ENCODE measurements at places on chromosomes 13 and 19.

- no peak for DNase-seq
Observed at GRCh38 chr13:107250628-107251027, 682.7 kb upstream of the ARGLU1 start.

DNA sequence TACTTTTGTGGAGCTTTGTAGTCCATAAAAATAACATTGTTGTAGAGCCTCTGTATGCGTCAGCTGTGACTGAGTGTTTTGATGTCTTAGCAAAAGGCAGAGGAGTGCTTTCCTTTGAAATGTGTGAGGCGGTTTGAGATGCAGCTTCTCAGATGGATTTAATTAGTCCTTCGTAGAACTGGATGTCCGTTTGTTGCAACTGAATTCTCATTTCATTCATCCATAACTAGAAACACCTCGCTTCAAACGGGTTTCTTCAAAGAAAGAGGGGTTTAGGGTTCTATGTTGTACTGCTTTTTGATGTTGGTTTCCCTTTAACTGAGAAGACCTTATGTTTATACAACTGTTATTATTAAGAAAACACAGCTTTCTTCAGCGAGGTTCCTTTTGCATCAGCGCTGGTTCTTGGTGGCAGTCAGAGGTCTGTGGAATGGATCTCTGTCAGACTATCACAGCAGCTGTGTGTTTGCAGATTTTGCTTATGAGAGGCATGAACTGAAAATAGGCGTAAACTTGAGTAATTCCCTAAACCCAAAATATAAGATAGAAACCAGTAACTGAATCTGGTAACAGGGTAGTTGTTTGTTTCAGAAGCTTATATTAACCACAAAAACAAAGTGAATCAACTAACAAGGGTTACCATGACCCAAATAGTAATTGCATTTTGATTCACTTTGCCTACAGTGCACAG, 194.4 kb downstream of the GGACT start:
- DNase-seq: no peak

DNA sequence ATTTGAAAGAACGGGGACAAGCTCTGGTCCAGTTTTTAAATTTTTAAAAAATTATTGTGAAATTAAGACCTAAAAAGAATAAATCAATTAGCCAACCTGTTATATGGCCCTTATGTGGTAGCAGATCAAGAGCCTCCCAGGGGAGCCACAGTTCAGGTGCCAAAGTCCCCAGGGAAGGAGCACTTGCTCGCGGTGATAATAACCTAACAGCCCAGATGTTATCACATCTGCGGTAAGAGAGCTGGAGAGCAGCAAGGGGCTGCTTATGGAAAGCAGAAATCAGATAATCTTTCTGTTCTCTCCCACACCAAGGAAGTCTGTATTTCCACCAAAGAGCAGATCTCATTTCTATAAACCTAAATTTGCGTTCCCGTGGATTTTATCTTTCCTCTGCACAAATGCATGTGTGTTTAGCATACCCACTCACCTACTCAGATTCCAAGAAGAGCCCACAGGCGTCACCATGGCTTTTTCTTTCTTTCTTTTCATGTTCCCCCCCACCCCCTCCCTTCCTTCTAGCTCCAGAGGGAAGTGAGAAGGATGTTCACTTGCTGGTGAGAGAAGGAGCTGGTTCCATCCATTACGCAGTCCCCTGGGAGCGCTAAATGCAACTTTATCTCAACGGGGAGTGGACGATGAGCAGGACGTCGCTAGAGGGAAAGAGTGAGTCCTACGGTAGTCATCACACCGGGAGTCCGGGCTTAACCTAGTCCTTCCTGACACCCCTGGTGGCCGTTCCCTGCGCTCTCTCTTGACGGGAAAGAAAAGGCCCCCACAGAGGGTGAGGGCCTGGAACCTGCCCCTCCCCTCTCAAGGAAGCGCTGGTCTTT, 1.6 kb upstream of the POU4F1 start:
- no peak for DNase-seq

- DNase-seq: no peak
Observed at GRCh38 chr19:42196011-42197001, 21.2 kb downstream of the DEDD2 start.

DNA sequence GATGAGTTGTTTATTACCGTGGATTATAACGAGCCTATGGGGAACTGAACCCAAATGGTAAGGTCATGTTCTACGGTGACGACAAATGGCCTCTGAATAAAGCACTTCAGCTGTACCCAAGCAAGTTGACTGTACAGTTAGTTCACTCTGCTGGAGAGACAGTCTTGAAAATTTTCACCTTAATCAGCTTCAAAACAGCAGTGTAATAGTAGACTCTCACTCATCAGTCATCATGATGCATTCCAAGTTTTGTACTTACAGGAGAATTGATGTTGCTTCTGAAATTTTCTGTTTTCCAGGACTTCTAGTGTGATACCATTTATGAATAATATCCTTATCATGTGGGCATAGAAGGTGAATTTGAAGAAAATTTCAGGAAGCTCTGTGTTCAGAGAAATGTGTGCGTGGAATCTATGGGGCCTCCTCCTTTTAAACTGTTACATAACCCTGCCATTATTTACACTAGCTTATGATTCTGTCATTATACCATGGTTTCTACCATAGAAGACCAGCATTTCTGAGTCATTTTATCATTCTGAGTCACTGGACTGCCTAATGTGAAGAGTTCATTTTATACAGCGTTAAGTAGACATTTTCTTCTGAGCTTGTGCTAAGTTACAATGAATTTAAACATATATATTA, 96.9 kb downstream of the WDFY2 start:
- no peak for DNase-seq

DNA sequence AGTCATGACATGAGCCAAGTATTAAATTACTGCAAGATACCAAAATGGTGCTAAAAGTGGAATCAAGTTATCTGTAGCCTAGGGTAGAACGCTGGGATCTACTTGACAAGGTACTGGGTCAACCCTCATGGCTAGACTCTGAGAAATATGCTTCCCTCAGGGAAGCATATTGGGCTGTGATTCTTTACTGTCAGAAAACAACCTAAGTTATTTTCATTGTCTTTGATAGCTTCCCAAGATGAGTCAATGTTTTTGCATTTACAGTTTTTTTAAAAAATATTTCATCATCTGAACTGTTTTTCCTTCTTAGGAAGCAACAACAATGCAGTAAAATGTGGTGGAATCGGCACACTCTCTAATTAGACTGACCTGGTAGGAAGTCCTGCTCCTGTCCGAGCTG, 218.0 kb downstream of the RGCC start:
- DNase-seq: no peak

DNA sequence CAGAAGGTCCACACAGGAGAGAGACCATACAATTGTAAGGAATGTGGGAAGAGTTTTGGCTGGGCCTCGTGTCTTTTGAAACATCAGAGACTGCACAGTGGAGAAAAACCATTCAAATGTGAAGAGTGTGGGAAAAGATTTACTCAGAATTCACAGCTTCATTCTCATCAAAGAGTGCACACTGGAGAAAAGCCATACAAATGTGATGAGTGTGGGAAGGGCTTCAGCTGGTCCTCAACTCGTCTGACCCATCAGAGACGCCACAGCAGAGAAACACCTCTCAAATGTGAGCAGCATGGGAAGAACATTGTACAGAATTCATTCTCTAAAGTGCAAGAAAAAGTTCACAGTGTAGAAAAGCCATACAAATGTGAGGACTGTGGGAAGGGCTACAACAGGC, 5.4 kb upstream of the ZNF225 start:
- no peak for DNase-seq

DNA sequence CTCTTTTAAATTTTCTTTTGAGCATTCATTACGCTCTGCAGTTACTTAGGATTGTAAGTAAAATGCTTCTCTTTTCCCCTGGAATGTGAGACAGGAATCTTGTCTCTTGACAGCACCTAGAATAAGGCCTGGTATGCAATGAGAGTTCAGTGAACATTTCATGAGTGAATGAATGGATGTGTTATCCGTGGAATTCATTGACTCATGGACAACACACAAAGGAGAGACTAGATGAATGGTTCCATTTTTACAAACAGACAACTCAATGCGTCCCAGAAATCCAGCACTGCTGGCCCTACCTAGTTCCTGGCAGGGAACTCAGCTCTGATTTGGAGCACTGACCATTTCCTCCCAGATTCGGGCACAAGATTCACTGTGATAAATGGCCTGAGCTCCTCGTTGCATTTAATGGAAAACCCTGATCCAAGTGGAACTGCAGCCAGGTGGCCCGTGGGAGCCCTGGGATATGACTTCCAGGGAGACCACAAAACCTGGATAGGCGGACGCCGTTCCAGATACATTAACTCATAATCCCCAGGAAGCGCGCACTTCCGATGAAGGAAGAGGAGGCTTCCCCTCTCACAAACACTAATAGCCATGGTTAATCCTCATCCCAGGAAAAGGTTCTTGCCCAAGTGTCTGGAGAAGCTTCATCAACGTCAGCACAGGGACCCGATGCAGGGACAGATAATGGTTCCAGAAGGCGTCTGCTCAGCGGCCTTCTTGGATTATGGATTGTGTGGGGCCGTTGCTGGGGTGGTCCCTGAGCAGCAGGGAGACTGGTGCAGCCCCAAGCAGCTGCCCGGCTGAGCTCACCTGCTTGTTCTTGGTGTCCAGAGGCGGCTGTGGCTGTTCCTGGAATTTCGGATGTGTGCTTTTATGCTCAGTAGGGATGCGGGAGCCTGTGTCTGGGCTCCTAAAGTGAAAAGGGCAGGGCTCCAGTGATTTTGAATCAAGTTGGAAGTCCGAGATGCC, 211.1 kb upstream of the TSHZ3 start:
- no peak for DNase-seq

- DNase-seq: no peak
Observed at GRCh38 chr19:53965091-53965490, 2.4 kb downstream of the CACNG8 start.

- no peak for DNase-seq
Observed at GRCh38 chr19:15316498-15316897, 15.8 kb downstream of the BRD4 start.

DNA sequence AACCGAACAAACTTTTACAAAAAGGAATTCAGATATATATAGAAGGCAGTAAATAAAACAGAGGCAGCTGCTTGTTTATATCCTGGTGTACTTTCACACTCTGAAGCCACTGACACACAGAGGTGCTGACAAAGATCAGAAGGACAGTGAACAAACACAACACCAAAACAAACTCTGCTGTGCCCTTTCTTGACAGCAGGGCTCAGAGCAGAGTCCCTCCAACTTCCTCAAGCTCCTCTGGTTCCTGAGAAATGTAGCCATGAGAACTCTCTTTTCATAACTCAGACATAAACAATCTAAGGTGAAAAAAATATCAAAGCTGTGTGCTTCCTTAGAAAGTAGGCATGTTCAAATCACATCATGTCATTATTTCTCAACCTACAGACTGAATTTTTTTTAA, 1052.8 kb upstream of the SPRY2 start:
- no peak for DNase-seq
